ENCODE measurements at places on chromosomes 13 and 19.

- DNase-seq: no peak
Measured at GRCh38 chr13:44651724-44652123, 75.6 kb upstream of the TSC22D1 start.

DNA sequence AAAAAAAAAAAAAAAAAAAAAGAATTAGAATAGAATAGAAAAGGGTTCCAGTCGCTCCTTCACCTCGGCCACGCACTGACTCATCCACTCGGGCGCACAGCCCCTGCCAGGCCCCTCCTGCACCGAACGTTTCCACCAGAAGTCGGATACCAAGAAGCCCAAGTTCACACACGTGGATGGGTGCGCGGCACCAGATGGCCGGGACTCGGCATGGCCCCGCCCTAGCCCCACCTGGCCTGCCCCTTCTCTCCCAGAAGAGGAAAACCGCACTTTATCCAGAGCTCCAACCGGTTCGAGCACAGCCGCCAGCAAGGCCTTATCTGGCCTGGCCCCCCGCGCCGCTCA is 5.9 kb downstream of the PRR36 start:
- no peak for DNase-seq

- DNase-seq: no peak
Measured at GRCh38 chr19:44850641-44851109, 4.6 kb downstream of the NECTIN2 start.

GRCh38 chr19:542173-542866 is 1.5 kb upstream of the GZMM start:
- no peak for DNase-seq

DNA sequence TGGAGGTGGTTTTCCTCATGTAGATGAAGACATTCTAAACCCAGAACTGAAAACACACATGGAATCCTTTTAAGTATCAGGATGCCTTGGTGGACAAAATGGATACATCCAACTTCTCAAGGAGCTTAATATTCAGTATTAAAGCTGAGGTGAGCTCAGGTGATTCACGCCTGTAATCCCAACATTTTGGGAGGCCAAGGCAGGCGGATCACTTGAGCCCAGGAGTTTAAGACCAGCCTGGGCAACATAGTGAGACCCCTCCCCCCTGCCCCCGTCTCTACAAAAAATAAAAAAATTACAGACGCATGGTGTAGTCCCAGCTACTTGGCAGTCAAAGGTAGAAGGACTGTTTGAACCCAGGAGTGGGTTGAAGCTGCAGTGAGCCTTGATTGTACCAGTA is 28.8 kb downstream of the DPRX start:
- no peak for DNase-seq

DNA sequence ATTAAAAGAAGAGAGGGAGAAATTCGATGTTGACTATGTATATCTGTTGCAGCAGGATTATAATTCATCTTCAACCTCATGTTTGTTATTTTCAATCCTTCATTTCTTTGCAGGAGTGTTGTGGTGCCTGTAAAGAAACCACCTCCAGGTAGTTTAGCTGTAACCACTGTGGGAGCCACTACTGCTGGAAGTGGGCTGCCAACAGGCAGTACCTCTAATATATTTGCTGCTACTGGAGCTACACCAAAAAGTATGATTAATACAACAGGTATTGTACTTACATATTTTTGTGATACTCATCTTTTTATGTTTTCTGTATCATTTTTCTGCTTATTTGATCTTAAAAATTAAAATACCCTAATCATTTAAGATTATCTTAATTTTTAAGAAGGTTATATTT is 266.5 kb downstream of the NBEA start:
- no peak for DNase-seq

DNA sequence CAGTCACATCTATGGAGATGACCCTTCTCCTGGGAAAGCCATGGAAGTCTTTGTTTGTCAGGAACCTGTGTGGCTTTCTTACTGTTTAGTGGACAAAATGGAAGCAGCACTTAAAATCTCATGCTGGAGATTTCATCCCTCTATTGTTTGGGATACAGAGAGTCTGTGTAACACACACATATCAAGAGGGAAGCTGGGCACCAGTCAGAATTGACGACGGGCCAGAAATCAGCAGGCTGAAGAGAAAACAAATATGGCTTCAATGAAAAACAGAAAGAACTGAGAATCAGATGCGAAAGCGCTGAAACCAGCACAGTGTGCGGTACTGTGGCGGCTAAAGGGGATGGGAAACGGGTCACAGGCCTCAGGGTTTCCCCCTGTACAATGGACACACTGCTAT is 72.2 kb upstream of the WASF3 start:
- no peak for DNase-seq

GRCh38 chr13:48908381-48909055 is 67.2 kb upstream of the FNDC3A start:
- no peak for DNase-seq

DNA sequence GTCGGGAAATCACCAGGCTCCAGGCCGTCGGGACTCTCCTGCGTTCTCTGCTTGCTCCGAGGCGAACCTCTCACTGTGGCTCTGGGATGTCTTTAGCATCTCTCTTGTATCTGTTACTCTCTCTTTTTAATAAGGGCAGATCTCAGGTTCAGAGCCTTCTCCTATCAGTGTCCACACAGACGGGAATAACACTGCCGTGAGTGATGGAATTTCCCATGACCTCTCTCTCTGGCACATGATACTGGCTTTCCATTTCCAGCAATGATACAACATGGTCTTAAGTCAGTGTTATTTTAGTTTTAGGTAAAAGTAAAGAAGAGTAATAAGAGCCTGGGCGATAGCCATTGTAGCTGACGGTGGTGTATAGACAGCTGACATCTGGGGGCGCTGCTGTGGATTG is 9.3 kb downstream of the ZNF444 start:
- no peak for DNase-seq

GRCh38 chr19:55160128-55160985 is 2.8 kb upstream of the TNNI3 start:
- DNase-seq: peak; percentile 95

DNA sequence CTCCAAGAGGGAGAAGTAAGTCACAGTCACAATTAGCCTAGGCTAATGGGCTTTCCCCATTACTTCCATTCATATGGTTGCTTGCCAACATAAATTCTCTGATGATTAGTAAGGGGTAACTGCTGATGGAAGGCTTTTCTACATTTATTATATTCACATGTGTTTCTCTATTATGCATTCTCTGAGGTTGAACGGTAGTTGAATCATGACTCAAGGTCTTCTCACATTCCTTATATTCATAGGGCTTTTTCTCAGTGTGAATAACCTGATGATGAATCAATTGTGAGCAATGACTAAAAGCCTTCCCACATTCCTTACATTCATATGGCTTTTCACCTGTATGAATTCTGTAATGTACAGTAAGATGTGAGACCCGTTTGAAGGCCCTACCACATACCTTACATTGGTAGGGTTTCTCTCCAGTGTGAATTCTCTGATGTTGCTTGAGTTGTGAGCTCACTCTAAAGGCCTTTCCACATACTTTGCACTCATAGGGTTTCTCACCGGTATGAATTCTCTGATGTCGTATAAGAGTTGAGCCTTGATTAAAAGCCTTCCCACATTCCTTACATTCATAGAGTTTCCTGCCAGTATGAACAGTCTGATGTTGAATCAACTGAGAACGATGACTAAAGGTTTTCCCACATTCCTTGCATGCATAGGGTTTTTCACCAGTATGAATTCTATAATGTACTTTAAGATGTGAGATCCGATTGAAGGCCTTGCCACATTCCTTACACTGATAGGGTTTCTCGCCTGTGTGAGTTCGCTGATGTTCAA is 9.3 kb downstream of the ZNF582 start:
- no peak for DNase-seq

- DNase-seq: no peak
Measured at GRCh38 chr13:59638404-59638803, 525.3 kb downstream of the DIAPH3 start.

- DNase-seq: peak; percentile 92
Measured at GRCh38 chr19:47226426-47227351, 4.3 kb downstream of the BBC3 start.

DNA sequence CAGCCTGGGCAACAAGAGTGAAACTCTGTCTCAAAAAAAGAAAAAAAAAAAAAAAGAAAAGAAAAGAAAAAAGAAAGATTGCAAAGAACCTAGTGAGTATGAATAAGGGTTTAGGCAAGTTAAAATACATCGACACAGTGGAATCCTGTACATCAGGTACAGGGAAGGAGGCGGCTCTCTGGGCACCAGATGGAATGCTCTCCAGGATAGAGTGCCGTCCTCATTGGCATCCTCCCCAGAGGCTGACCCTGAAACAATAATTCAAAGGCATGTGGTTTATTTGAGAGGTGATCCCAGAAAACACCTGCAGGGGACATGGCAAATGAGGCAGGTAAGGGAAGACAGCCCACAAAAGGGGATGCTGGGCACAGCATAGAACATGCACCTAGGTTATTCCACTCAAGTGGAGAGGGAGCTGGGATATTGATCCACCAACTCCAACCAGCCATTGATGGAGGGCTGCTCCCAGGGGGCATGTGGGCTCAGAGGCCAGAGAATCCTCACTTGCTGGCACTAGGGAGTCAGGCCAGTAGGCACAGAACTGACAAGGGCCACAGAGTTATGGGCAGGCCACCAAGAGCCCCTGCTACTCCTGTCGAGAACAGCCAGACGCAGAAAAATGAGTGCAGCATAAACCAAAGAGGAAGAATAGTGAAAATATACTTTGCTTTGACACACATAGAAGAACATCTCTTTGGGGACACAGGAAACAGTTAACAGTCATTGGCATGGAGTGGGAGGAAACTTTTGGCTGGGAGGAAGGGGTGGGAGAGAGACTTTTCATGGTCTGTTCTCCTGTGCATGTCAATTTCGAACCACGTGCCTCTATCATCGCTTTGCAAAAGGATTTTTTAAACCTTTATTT is 4.2 kb downstream of the TSPAN16 start:
- DNase-seq: no peak

DNA sequence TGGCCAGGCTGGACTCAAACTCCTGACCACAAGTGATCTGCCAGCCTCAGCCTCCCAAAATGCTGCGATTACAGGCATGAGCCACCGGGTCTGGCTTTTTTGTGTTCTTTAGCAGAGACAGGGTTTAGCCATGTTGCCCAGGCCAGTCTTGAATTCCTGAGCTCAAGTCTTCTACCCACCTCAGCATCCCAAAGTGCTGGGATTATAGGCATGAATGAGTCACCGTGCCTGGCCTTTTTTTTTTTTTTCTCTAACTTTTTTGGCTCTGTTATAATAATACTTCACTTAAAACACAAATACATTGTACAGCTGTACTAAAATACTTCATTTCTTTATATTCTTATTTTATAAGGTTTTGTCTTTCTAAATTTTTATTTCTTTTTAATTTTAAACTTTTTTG is 599.5 kb upstream of the PCDH9 start:
- DNase-seq: no peak

GRCh38 chr19:45677351-45678230 is 9.6 kb downstream of the GIPR start:
- DNase-seq: peak; percentile 95

- no peak for DNase-seq
Measured at GRCh38 chr13:50995854-50996253, 86.3 kb downstream of the RNASEH2B start.

GRCh38 chr19:9986787-9987281 is 23.5 kb downstream of the COL5A3 start:
- no peak for DNase-seq

DNA sequence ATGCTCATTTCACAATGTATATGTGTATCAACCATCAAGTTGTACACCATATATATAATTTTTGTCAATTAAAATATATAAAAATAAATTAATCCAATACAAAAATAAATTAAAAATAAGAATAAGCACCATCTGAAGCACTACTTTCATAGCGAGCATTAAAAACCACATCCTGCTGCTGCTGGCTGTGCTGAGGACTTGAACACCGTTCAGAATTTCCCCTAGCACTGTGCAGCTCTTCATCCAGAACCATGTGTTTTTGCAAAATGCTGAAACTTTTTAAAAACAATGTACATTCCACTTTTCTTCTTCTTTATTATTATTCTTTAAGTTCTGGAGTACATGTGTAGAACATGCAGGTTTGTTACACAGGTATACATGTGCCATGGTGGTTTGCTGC is 40.0 kb upstream of the FOXO1 start:
- DNase-seq: no peak

DNA sequence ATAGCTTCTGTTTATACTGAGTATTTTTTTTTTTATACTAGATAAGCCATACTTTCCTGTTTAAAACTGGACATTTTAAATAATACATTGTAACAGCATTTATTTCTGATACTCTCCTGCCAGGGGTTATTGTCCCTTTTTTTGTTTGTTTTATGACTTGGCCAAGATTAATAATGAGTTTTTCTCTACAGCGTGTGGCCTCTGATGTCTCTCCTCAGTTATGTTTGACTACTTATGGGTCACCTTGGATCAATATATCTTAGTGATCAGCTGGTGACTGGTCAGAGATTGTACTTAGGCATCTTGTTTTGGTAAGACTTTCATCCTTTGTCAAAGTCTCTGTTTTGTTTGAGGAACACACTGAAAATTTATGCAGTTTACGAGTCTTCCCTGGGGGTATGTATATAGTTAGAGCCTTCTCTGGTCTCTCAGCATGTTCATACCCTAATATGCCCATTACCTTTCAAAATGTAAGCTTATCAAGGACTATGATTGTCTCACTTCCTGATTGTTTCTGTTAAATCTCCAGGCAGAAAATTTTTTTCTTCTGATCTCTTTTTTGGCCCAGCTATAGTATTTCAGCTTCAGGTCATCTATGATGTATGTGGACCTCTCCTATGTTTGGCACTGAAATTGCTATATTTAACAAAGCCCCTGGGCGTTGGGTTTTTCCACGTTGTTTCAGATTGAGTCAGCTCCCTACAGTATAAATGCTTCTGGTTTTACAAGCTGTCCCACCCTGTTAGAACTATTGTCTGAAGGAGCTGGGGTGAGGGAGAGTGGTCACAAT is 87.9 kb downstream of the URI1 start:
- DNase-seq: no peak

DNA sequence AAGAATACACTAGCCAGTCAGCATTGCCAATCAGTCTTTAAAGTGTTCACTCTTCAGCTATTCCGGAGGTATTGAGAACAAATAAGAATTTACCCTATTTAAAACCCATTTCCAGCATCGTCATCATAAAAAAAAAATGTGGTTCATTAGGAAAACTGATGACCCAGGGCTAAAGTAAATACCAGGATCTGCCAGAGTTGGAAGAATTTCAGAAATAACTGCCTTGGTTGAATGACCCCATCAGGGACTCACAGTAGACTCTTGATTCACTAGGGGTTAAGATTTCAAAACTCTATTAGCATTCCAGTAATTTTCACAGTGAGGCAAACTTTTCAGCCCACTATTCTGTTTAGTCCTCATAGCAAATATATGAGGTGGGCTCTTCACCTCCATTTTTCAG is 377.0 kb downstream of the ITGBL1 start:
- no peak for DNase-seq

DNA sequence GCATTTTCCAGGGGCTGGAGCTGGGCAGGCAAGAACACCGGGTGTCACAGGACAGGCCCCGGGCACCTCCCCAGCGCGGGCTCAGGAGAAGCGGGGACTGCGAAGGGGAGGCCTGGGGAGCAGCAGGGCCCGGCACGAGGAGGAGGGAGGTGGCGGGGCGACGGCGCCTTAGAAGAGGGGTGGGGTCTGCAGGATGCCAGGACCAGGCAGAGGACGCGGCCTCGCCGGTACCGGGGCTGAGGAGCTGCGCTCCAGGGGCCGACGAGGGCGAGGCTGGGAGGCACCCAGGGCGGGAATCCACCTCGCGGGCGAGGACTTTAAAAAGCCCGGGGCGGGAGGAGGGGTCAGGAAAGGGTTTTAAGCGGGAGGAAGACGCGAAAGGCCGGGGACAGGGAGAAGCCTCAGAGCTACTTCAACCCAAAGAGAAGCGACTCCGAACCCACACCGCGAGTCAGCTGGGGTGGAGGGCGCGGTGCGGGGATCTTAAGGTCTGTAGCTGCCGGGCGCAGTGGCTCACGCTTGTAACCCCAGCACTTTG is 665 bp downstream of the ZNF347 start:
- peak; percentile 68 for DNase-seq

- DNase-seq: no peak
Measured at GRCh38 chr19:15198951-15199660, 1.7 kb downstream of the NOTCH3 start.
